Left forelimb (tissue), 1 donor: ENCODE measurements at places on chromosomes 12 and 14.

GRCh38 chr12:87793131-87793530 lies 236.1 kb downstream of the C12orf50 start:
- no peak for DNase-seq

DNA sequence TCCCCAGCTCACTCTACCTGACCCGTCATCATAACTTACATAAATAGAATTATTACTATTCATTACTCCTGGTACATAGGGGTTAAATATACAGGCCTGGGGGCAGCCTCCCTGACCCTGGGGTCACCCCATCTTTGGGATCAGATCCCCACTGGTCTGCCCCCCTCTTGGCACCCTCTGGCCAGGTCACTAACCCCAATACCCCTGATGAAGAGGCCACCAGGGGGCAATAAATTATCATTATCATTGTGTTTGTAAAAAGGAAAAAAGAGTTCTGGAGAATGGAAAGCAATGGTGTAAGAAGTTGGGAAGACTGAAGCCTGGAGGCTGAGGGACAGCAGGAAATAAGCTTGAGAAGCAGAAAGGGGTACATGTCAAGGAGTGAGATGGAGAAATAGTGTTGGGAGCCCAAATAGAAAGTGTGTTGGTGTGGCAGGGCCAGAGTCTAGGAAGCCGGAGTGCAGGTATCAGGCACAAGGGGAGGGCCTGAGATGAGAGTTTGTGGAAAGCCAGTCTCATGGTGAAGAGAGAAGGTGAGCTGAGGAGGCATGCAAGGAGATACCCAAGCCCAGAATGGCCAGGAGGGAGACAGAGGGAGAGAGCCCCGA lies 6.1 kb upstream of the AAAS start:
- DNase-seq = no peak

DNA sequence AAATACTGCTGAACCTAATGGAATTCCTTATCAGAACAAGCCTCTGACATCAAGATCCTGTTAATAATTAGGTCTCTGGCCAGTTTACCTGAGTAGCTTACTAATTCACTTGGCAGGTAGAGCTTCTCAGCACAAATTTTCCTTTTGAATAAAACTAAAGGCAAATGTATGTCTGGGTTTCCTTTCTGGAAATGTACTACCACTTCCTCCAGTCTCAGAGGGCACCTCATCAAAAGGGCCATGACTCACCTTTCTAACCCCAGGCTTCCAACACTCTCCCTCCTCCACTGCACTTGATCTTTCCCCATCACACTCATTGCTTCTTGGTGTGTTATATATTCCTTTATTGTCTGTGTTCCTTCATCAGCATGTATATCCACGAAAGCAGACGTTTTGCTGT lies 90.5 kb downstream of the SLC2A13 start:
- DNase-seq = no peak

DNA sequence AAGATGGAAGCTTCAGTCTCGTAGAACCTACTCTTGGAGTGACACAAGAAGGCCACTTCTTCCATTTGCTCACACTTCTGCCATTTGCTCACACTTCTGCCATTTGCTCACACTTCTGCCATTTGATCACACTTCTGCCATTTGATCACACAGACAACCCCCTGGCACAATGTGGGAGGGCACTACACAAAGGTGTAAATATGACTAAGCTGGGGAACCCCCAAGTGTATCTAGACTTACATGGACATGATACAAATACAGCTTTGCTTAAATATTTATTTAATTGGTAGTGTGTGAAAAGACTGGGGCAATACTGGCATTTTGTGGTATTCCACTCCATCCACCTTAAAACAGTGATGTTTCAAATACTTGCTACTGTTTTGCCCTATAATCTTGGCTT lies 296.2 kb upstream of the PPFIA2 start:
- DNase-seq = no peak

GRCh38 chr12:131000000-131000486 lies 46.3 kb downstream of the ADGRD1 start:
- DNase-seq = no peak

GRCh38 chr12:132489078-132489601 lies 811 bp upstream of the FBRSL1 start:
- no peak for DNase-seq
